Amygdala (tissue), 56 donors: ENCODE measurements at places on chromosomes 7 and 10.

DNA sequence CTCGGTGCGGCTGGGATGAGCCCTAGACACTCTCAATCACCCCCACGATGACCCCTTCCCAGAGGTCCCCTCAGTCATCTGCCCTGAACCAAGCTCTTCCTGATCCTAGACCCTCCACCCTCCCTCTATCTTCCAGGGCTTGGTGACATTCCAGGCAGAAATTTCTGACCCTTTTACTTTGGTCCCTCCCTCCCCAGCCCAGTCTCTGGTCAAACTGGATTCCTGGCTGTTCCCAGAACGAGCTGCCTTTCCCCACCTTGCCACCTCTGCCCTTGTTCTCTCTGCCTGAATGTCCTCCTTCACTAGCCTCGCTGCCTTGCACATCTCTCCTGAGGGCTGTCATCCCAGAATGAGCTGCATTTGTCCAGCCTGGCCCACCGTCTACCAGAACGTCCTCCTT, 1.3 kb upstream of the CLDN4 start:
- DNase-seq = no peak

DNA sequence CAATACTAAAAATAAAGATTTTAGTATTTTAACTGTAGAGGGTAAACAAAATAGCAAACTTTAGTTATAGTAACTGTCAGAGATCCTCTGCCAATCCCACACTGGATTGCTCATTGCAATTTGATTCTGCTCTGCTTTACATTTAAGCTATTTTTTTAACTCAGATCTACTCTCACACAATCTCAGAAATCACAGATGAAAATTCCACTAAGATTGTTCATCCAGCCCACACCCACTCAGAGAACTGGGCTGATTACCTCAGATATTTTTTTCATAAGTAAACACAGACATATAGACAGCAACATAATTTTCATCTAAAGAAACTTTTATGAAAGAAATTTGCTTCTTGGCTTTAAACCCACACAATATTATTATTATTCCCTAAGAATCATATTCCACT, 7.0 kb downstream of the OSBPL3 start:
- no peak for DNase-seq

- no peak for DNase-seq
These were observed 192.8 kb downstream of the DNAJC1 start for GRCh38 chr10:21810582-21811244.

DNA sequence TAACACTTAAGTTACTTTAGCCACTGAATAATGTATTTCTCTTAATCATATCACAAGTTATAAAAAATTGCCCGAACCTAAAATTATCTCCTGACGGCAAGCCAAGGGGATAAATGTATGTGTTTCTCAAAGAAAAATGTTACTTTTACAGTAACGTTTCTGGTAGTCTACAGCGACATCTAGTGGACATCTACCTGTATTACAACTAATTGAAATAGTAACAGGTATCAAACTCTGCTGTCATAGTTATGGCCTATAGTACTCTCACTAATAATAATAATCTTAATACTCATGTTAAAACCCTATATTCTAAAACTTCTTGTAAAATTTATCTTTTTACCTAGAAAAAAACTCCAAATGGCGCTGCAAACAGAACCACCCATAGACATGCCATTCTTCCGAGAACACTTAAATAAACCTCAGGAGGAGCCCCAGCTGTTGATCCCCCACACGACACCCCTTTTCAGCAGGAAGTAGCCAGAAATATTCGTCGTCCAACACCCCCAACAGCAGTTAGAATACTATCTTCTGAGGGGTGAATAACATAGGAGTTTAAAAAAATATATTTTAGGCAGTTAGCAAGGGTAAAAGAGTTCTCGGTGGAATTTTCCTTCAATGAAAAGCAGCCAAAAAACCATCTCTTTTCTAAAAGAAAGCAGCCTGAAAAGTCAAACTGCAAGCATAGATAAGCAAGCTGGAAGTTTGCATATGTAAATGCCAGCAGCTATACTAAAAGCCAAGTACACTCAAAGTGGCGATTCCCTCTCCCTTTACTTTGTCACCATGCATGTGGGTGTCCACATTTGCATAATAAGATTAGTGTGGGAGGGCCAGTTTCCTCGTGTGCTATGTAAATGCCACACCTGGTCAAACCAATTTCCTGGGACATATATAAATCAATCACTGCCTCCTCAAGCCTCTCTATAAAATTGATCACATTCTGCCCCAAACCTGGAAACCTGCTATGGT, 40.5 kb upstream of the ZNF107 start:
- DNase-seq = no peak

DNA sequence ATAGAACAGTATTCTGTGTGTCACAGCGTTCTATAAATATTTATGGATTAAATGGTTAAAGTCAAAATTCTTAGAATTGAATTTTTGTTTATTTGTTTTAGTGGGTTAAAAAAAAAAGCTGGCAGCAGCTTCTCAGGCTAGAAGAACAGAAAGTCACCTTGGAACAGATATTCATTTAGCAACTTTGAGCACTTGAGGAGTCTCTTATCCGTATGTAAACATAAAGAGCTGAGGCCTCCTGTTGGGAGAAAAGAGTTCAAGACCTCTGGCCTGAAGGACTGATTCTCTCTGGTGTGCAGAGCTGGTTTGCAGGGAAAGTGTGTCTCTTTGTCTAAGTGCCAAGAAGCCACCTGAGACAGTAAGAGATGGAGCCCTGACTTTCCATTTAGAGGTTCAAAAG, 109.9 kb downstream of the HERPUD2 start:
- DNase-seq = no peak

DNA sequence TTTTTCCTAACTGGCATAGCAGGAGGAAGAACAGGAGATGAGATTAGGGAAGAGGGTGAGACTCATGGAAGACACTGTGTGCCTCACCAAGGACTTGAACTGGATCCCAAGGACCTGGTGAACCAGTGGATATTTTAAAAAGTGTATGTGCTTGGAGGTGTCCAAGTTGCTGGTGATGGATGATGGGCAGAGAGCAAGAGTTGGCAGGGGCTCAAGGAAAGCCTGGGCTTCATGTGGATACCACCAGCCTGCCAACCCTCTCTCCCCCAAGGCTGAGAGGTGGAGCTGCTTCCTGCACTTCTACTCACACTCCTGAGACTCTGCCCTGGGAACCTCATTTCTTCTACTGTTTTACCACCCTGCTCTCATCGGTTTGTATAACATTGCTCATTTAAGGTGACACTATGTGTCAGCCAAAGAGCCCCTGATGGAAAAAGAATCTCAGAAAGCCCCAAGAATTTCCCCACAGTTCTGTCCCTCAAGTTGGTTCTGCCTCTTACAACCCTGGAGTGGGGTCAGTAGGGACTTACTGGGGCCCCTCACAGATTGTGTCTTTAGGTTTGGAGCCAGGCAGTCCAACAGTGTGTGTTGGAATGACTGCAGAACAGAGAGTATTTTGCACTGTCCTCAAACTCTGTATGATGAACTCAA, 56.2 kb upstream of the PDCD4 start:
- DNase-seq = no peak

DNA sequence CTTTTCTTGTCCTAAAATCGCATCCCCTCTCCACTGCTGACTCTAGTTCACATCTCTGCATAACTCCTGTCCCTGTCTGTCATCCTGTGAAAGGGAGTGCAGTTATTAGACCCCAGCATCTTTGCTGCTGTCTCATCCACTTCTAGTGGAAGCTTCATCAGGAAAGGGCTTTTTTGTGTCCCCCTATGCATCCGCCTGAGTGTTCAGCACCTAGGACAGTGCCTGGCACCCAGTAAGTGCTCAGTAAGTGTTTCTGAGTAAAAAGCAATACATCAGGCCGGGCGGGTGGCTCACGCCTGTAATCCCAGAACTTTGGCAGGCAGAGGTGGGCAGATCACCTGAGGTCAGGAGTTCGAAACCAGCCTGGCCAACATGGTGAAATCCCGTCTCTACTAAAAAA, 211.8 kb upstream of the FOXK1 start:
- no peak for DNase-seq

GRCh38 chr7:136687693-136688322, 180.6 kb upstream of the CHRM2 start:
- DNase-seq = no peak

GRCh38 chr7:74051629-74052410, 23.8 kb downstream of the ELN start:
- no peak for DNase-seq

DNA sequence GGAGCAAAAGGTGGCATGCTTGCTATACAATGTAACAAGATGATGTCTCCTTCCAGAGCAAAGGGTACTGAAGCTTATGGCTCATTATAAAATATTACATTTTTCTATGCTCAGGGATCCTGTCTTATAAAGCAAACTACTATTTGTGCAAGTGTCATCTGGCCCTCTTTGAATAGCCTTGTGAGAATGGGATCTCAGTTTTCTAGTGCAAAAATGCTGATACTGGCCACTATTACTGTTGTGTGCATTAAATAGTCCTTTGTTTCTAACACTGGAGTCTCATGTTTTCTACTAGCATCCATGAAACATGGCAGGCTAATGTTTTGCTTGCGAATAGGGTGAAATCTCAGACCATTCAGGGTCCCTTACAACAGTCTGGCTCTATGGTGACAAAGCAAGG, 823.0 kb downstream of the REEP3 start:
- DNase-seq = no peak

DNA sequence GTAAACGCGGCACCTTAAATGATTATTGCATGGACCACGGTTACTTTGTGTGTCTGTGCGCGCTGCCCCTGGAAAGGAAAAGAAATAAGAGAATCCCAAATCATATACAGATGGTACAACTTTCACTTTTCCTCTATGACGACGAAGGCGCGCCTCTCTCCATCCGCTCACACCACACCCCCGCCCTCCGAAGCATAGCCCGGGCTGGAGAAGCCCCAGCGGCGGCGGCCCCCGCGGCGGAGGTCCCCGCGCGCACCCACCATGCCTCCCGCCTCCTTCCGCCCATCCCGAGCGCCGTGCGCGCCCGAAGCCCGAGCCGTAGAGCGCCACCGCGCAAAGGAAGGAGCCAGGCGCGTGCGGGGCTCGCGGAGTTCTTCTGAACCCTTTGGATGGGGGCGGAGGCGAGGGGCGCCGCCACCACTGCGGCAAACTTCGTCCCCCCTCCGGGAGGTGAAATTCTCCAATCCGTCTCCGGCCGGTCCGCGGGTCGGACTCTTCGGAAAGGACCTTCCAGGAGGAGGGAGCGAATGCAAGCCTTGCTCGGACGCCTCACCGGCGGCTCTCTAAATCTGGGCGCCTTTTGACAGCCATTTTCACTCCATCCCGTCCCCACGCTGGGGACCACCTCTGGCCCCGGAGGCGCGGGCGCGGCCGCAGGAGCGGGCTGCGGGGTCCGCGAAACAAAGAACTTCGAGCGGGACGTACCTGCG, 588 bp downstream of the GLI3 start:
- no peak for DNase-seq

- DNase-seq = no peak
These were observed 158.8 kb downstream of the SKAP2 start for GRCh38 chr7:26705567-26705966.

DNA sequence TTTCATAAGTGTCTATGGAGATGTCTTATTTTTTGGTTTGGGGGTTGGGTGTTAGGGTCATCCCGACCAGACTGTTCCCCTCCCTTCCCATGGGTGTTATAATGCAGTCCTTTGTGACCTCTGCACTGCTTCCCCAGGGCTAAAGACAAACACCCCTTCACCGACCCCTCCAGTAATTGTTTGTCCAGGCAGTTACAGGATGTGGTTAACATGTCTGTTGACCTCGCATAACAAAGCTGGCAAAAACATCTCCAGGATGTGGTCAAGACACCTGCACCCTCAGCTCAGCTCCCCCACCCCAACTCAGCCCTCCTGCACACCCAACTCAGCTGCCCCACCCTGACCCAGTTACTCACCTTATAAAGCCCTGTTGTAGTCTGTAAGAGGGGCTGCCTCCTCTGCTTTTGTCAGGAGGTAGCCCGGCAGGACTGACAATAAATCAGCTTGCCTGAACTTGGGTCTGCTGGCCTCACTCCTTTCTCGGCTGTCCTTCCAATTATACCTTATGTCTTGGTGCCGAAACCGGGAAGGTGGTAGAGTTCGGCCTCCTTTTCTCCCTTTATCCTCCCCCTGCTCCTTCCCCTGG, 102.2 kb downstream of the ZNF92 start:
- DNase-seq = no peak

- no peak for DNase-seq
These were observed 43.6 kb upstream of the ZNF32 start for GRCh38 chr10:43692051-43692825.

DNA sequence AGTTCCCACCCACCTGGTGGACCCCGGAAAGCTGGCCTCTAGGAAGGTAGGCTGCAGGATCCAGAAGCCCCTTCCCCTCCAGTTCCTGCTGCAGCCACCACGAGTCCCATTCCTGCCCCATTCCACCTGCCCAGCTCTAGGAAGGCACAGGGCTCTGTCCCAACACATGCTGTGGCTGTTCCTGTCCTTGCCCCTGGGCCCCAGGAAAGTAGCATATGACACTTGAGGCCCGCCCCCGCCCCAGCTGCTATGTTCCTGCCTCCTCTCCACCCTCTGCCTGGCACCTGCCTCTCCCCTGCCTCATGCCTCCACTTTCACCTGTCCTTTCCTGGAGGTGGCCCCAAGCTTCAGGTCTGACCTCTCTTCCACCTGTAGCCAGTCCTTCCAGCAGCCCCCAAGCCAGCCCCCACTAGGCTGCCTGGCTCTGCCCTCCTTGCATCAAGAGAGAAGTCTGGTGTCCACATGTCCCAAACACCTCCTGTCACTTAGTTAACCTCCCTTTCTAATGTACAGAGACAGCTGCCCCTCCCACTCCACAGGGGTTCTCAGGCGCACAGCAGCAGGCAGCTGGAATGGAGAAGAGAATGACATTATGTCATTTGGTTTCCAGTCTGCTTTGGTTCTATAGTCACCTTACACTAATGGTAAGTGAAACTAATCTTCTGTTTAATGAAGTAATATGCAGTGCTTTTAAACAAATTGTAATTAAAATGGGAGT, 22.7 kb downstream of the YKT6 start:
- DNase-seq = no peak

DNA sequence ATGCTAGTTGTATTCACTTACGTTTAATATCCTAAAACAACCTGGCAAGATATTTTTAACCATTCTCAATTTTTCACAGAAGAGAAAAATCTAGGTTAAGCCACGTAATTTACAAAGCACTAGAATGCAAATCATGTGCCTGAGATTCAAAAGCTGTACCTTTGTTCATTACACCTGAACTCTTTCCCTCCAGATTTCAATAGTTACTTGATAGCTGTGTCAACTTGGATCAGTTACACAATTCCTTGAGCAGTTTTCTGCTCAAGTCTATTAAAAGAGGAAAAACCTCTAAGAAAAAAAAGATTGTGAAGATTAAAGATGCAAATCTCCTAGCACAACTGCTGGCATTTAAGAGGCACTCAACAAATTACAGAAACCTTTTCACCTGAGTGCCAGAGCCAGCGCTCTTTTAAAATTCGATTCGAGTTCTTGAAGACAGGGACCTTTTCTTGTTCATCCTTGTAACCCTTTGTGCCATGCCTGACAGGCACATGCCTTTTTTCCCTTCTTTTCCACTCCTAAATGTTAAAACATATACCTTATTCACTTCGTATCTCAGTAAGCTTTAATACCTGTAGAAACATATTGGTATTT, 886 bp downstream of the NSUN6 start:
- no peak for DNase-seq

- no peak for DNase-seq
These were observed 17.2 kb upstream of the PPP1R9A start for GRCh38 chr7:94890216-94890615.
